ENCODE measurements at places on chromosomes 12 and 14.

DNA sequence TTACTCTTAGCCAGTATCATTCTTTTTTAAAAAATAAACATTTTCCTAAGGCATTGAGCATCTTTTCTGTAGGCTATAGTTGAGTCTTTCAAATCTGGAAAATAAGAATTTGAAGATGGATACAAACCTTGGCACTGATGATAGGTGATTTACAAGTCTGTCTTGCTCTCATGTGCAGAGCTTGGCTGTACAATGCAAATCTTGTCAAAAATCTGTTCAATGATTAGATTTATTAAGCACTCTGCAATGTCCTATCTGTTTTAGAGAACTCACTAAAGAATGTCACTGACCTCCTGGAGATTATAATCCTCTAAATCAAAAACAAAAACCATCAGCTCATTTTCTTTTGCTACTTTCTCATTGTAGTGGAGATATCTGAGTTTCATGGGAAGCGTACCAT lies 42.8 kb upstream of the AMIGO2 start:
- no peak for DNase-seq

GRCh38 chr12:130581782-130582181 lies 134.3 kb downstream of the RIMBP2 start:
- no peak for DNase-seq

DNA sequence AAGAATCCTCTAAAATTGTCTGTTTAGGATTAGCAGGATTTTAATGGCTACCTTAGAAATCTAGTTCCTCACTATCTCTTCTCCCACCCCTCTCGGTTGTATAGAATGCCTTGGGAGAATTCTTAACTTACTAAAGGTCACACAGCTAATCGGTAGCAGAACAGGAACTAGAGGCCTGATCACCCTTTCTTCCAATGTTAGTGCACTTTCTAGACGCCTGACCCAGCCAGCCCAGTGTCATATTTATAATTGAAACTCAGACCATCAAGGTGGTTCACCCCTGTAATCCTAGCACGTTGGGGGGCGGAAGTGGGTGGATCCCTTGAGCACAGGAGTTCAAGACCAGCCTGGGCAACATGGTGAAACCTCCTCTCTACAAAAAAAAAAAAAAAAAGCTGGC lies 1.7 kb downstream of the TIGAR start:
- DNase-seq = no peak

DNA sequence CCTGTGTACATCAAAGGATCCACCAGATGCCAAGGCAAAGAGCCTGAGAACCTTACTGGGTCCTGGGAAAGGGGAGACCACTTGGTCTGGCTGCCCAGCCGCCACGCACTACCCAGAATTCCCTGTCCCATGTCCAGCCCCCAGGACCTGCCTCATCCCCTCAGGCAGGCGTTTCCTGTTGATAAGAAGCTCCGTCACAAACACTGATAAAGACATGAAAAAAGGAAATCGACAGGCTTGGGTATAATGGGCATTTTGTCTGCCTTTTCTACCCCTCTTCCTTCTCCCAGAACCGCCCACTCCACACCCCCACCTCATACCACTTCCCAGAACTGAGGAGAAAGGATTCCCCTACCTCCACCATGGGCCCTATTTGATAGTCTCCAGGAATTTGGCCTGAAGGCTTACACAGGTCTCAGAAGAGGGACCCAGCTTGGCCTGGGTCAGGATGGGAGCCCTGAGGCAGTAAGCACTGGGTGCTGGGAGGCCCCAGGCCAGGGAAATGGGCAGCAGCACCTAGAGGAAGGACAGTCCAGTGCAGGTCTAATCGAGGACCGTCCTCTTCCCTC lies 18.8 kb downstream of the ACVRL1 start:
- peak; percentile 79 for DNase-seq

DNA sequence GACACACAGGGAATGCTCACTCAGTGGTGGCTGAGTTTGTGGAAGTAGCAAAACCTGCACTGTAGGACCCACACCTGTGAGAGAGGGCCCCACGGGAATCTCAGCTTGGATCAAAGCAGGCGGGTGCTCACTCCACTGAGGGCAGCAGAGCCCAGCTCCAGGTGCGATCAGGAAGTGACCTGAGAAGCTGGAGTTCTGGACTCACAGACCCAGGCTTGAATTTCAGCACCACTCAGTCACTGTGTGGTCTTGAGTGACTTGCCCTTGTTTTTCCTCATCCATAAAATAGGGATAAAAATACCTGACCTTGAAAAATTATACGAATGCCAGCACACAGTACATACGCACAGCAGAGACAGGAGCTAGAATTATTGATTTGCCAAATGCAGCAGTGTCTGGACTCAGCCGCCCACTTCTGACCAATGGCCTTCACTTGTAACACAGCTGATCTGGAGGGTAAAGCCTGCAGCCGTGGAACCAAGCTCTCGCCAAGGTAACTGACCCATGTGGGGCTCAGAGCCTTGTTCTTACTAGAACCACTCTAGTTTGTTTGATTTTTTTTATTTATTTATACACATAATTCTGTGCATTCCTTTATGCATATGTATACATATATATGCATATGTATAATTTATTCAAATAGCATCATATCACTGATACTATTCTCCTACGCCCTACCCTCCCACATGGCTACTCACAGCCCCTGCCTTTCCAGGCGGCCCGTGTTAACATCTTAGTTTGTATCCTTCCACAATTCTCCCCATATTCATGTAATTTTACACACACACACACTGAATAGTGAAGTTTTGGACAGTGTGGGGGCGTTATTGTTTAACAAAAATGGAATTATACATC lies 53.9 kb downstream of the DPF3 start:
- DNase-seq = no peak

DNA sequence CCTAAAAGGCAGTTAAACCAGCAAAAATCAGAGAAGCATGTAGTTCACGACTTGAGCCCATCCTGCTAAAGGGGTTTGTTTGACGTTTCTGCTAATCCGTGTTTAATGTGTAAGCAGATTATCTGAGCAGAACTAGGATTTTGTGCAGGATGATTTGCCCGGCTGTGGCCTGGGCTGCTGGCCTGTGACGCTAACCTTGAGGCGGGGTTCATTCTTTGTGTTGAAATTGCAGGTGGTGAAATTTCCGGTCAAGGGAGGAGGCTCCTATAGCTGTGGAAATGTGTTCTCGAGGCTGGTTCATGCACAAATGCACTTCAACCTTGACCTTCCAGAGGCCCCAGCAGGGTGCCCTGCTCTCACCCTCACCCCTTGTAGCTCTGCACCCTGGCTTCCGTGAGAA lies 63.7 kb downstream of the SLC24A4 start:
- DNase-seq = no peak

DNA sequence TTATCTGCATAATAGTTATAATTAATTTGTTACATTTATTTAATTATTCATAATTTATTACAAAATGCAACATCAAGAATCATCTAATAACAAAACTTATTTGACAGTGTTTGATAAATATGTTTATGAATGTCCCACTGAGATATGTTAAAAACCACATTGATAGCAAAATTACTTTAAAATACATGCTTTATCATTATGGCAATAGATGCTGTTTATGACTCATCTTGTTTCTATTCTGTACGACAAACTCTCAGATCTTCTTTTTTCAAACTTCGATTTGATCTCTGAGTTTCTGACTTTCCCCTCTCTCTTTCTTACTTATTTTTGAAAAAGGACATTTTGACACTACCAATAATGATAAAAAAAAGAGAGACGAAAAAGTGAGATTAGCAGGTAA lies 56.8 kb upstream of the LRRK2 start:
- DNase-seq = no peak

DNA sequence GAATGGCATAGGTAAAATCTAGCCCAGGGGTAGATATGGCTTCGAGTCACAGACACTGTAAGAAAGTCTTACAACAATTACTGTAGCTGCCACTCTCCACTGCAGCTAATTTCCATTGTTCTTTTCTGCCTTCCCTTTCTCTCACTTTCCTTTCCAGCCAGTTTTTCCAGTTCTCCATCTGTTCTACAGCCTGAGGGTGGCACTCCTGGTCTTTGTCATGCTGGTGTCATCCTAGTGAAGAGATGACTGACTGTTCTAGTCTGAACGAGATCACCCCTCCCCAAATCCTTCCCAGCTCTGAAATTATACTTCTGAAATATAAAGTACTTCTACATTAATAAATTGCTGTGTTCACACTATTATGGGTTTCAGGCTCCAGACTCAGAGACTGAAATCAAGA lies 74.2 kb upstream of the CSRP2 start:
- peak; percentile 69 for DNase-seq

DNA sequence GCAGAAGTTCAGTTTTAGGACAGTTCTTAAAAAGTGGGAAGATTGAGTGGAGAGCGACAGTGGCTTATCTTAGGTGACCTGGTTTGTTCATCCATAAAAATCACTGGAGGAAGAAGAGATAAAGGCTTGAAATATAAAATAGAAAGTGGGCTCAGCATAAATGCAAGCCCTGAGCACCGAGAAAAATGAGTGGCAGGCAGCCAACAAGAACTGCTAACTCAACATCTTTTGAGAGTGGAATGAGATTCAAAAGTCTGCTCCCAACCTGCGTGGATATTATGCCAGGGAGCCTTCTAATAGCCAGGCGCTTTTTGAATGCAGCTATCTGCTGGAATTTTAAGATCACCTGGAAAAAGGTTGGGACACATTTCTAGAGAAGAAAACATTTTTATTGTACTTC lies 666.5 kb downstream of the FLRT2 start:
- no peak for DNase-seq

GRCh38 chr12:19388131-19388549 lies 51.2 kb upstream of the AEBP2 start:
- DNase-seq = no peak

DNA sequence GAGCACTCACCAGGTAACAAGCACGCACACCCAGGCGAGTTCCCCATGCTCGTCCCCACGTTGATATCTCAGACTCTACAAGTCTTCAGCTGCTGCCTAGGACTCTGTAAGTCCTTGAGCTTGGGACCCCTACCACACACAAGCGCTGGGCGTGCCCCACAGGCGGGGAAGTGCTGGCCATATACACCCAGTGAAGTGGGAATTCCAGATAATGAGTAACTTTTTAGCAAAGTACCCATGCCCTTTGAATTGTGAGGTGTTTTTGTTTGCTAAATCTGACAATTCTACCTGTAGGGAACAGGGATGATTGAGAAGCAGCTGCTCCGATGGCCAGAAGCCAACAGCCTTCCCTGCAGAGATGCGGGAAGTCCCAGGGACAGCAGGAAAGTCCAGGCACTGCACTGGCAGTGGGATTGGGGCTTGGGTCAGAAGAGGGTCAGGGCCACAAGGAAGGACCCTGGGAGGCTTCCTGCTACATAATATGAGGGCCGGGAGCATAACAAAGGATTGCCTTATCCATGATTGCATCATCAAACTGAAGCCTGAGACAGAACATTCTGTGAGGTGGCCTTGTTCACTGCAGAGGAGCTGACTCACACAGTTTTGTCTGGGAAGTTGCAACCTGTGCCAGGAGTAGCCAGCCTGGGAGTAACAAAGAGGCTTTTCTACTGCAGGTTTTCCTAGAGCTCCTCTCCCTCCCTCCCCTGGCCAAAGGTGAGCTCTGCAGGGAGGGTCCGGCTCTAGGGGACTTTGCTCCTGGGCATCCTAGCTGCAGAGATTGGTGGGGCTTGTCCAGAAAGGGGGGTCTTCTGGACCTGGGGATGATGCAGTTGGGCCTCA lies 13.2 kb upstream of the SERPINA3 start:
- peak; percentile 76 for DNase-seq

DNA sequence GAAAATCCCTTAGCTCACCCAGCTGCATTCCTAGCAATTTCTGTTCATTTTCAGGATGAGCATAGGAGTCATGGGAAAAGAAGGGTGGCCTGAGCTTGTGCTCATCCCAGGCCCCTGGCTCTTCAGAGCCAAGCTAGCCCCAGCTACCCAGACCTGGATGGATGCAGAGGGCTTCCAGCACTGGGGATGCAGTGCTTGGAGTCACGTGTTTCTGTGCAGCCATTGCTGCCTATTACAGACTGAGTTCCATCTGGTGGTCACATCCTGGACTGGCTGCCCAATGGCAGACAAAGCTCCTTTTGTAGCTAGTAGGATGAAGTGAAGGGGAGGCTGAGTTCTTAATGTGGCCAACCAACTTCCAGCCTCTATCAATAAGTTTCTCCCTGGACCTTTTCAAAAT lies 54.2 kb upstream of the JDP2 start:
- no peak for DNase-seq

DNA sequence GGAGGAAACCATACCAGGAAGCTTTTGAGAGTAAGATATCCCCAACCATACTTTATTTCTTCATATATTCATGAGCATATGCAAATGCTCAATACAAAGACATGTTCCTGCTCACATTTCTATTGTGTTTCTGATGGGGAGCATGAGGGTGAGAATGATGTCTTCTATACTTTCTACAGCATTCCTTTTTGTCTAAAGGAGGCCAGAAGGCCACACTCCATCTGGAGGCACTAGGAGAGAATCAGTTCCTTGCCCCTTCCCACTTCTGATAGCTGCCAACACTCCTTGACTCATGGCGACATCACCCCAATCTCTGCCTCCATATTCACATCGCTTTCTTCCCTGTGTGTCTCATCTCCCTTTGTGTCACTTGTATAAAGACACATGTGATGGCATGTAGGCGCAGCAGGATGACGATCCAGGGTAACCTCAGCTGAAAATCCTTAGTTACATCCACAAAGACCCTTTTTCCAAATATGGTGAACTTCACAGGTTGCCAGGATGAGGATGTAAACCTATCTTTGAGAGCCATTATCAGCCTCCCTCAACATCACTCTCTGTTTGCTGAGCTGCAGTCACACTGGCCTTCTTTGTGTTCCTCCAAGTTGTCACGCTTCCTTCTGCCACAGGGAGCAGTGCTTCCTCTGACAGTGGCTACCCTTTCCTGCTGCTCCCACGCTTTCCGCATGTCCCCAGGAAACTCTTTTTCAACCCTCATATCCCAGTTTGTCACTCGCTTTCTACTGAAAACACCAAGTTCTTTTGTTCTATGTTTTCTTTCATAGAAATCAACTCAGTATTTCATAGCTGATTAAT lies 96.9 kb downstream of the STXBP6 start:
- peak; percentile 76 for DNase-seq

Data from mesendoderm (in vitro differentiated cells).